Stimulated activated CD4-positive, alpha-beta T cell treated with anti-CD3 and anti-CD28 coated beads, Interleukin-1b, Interleukin-23, amount 100 ng/mL, for 48 hours (primary cell): ENCODE measurements at places on chromosomes 11 and 22.

DNA sequence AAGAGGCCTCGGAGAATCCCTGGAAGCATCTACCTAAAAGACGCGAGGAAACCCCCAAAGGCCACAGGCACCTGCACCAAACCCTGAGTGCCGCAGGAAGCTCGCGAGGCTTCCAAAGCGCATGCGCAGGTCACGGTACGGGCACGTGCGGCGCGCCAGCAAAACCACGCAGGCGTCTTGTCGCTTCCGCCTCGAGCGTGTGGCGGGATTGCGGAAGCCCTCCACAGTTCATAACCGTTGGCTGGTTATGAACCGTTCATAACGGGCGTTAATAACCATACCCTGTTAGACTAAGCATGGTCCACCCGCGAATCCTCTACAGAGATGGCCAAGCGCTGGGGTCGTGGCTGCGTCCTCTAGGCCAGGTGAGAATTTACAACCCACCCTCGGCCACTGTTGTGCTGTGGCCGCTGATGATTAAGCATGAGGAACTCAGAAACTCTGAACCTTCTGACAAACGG, 46.4 kb downstream of the MORC2 start:
- DNase-seq: peak; percentile 85

GRCh38 chr11:76237914-76238313, 31.6 kb upstream of the WNT11 start:
- DNase-seq: no peak

DNA sequence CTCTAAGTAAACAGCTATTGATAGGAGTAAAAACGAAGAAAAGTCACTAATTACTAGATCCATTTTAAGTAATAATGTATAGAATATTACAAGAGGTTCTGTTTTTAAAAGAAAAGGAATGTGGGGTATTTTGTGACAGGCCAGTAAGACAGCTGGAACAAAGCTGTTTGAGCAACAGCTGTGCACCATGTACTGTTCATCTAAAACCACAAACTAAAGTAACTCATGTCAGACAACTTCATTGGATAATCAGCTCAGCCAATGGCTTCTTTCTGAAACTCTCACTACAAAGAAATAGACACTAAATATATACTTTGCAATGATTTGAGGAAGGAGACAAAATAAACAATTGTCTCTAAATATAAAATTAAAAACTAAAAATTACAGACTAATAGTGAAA, 16.1 kb downstream of the RRAS2 start:
- DNase-seq: no peak

DNA sequence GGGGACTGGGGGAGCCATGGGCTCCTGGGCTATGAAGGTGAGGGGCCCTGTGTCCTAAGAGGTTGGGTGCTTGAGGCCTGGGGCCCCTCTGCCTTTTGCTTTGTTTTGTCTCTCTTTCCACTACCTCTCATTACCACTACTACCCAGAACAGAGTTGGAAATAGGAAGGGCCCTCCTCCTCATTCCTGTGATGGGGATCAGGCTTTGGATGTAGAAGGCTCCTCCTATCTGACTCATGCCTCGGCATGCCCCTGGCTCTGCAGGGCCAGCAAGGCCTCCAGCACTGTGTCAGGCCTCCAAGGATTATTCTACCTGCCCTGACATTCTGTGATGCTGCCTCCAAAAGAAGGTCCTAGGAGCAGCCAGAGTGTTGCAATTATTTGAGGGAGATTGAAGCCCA, 766 bp downstream of the IZUMO1R start:
- DNase-seq: no peak

DNA sequence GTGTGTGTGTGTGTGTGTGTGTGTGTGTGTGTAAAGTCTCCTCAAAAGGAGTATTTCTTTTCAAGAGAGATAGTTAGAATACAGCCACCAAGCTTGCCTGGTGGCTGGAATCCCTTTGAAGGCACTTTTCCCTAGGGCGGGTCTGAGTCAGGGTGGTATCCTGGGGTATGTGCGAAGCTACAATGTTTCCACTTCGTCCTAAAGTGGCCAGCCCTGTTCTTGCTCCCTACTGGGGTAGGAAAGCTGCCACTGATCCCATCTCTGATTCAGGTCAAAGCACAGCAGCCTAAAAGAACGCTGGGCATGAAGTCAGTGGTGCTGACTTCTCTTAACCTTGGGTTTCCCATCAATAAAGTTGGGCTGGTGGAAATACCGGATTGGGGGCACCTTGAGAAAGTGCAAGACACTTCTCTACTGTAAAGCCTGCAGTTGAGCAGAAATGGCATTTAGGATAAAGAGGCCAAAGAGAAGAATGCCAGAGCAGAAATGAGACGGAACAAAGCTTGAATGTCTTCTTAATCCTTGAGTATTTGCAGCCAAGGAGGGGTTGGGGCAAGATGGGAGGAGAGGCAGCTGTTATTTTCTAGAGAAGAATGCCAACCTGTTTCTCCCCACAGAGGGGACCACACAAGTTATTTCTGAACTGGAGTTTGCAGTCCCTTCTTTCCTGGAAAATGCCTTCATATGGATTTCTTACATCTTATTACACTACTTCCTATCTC, 35.3 kb downstream of the ZNRF3 start:
- DNase-seq: no peak

- DNase-seq: no peak
Measured at GRCh38 chr11:105202422-105202821, 62.9 kb upstream of the CARD18 start.

- DNase-seq: no peak
Measured at GRCh38 chr11:119722281-119722794, 6.7 kb downstream of the NECTIN1 start.

GRCh38 chr22:38431266-38432010, 23.6 kb downstream of the KCNJ4 start:
- no peak for DNase-seq
